ENCODE measurements at places on chromosomes 3 and 15.

DNA sequence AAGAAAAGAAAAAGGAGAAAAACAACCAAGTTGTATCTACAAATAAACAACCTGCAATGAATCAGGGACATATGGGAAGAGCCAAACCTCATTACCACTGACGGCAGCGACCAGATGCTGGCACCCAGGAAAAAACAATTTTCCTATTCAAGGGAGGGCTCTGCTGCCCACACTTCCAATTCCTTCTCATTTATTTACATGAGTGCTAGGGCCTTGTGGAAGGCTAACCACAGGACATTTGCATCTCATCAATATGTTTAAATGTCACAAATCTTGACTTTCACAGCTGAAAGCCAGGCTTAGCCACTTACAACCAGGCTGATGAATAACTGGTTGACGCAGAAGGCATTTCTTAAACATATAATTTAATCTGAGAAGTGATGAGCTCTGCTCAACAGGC is 36.0 kb downstream of the RFTN1 start:
- no peak for DNase-seq

DNA sequence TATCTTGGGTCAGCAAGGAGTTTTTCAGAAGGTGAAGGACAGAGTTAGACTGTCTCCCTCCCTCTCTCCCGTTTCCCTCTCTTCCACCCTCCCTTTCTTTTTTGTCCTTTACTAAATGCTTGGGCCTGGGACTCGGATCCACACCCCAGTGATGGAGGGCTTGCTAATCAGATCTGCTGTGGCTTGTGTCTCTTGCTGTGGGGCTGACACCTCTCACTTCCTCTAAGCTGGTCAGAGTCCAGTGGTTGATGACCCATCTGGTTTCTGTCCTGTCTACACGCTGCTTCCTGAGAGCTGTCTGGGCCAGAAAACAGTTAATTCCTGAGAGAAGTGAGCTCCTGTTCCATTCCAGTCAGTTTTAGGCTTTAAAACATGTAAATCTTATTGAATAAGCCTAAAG is 849 bp downstream of the TRAK1 start:
- DNase-seq, result no peak

DNA sequence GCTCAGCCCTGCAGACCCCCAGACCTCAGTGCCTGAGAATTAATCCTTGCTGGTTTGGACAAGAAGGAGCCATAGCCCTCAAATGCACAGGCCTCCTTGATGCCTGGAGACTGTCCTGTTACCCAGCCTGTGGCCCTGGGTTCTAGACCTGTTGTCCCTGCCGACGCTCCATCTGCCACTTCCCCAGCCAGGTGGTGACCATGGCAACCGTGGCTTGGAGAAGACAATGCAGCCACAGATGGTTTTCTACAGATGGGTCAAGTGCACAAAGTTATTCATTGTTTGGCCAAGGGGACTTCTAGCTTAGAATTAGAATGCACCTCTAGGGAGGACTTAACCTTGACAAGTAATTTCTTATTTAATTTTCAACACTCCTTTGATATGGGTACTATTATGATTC is 297.1 kb downstream of the UACA start:
- DNase-seq, result no peak

DNA sequence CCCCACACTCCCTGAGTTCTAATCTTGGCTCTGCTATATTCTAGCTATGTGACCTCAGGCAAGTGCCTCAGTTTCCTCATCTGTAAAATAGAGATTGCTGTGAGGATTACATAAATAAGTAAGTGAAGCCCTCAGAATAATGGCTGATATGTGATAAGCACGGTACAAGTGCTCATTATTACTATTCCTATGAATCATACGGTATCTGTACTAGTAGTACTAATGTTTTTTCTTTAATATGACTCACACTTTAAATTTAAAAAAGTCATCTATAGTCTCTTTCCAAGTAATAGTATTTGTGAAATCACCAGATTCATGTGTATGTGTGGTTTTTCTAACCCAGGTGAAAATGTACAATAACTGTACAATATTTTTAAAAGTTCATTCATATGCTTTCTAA is 58.7 kb downstream of the CLDN11 start:
- no peak for DNase-seq

- no peak for DNase-seq
Observed at GRCh38 chr3:139718415-139718814, 40.6 kb upstream of the NMNAT3 start.

GRCh38 chr15:60423537-60423936 is 25.8 kb upstream of the ANXA2 start:
- DNase-seq, result no peak

GRCh38 chr15:37900326-37901221 is 33.9 kb upstream of the TMCO5A start:
- DNase-seq, result no peak

- no peak for DNase-seq
Observed at GRCh38 chr3:106560451-106560966, 691.7 kb upstream of the CBLB start.

DNA sequence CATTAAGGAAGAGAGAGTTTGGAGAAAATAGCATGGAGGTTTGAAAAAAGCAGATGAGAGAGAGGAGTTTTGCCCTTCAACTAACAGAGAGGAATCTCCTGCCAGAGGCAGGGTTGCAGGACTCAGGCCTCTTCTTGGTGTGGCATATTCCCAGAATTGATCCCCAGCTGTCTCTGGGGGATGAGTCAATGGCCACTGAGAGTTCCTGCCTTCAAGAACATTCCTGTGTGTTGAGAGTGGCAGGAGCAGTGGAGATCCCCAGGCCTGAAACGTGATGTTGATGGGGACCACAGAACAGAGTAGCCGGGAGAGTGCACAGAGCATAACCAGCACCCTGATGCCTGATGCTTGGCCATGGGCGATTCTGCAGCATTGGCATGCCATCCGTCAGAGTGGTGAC is 348.4 kb upstream of the THBS1 start:
- no peak for DNase-seq

DNA sequence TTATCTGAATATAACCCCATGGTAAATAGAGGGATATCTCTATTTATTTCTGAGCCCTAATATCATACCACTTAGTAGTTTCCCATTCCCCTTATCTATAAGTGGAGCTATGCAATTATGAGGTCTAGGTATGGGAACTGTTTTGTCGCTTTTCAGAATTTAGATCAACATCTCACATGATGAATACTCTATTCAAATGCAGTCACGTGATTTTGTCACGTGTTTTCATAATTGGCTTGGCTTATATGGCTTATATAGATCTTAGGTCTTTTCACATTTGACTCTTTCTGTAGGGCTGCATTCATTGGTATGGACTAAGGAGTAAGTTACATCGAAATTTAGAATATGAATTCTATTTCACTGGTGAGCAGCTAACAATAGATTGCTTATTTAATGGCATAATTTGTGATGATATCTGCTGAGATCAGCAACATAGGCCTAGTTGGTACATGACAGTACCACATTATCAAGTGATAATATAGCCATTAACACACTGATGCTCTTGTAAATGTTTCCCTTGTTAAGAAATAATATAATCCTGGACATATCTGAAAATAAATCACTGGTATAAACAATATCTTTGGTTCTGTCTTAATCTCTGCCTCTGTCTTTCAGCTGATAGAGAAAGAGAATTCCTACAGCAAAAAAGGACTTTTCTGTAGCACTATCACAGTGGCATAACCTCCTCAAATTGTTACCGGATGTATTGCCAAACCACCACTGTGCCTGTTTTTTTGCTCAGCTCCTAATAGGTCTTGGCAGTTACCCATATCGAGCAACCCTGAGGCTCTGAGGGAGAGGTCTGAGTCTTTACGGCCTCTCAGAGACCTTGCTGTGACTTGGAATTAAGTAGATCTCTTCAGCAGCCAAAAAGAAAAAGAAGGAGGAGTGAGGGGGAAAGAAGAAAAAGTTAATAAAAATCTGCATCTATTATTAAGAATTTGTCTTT is 357.1 kb downstream of the ZPLD1 start:
- no peak for DNase-seq

DNA sequence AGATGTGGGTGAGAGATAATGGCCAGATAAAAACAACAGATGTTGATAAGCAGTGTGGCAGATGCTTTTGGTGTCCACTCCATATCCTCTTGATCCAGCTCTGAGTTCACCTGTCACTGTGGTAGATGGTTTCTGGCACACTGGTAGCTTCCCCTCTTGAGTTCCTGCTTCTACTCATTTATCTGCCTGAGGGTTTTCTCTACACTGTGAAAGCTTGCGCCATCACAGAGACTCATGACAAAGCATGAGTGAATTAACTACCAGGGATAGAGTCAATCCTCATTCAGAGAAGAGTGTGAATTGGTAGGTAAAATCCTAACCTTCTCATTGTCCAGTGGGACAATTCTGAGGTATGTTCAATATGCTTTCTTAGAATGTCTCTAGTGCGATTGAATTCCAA is 50.0 kb upstream of the ARHGEF26 start:
- DNase-seq, result no peak

GRCh38 chr3:51500632-51501131 is 867 bp upstream of the DCAF1 start:
- DNase-seq, result no peak

DNA sequence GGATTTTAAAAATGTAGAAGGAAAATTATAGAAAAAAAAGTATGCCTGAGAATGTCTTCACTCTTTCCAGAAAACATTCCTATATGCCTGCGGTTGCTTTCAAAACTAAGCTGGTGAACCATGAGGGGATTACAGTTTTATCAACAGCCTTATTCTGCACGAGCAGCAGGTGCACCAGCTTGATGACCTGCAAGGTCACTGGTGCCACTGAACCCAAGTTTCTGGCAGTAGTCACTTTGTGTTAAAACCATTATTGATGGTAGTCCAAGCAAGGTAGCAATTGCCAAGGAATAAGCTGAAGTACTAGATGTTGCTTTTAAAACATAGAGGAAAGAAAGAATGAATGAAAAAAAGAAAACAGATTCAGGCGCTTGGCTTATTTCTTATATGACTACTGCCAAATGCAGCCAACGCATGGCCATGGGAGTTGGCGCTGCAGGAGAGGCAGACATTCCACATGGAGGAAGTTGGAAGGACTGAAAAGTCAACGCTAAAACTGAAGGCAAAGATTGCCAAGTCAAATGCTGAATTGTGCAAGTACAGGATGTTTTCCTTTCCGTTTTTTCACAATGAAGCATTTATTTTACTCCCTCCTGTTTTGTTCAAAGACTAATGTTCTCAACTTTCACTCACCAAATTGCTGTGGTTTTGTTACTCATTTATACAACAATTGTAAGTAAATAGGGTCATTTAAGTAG is 601.4 kb downstream of the CADM2 start:
- DNase-seq, result no peak

DNA sequence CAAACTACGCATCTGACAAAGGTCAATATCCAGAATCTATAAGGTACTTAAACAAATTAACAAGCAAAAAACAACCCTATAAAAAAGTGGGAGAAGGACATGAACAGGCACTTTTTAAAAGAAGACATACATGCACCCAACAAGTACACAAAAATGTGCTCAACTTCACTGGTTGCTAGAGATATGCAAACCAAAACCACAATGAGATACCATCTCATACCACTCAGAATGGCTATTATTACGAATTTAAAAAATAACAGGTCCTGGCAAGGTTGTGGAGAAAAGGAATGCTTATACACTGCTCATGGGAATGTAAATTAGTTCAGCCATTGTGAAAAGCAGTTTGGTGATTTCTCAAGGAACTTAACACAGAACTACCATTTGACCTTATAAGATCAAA is 175.6 kb upstream of the MLF1 start:
- no peak for DNase-seq

DNA sequence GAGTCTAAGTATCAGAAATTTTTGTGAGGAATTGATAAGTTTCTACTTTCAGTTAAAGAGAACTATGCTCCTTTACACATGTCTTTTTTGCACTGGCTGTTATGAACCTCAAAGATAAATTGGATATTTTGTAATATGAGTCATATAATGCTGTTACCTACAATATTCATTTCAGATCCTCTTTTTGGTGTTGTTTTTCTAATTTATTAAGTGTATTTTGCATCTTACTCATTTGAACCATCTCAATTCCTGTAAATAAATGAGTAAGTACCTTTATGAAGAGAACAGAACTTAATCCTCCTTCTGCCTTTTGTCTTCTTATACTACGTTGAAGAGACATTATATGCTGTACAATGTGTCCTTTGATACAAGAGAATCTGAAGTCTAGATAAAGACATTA is 74.4 kb downstream of the ZIC1 start:
- no peak for DNase-seq

- no peak for DNase-seq
Observed at GRCh38 chr3:69094467-69095205, 9.9 kb downstream of the ARL6IP5 start.

- no peak for DNase-seq
Observed at GRCh38 chr15:47383801-47384200, 333.5 kb upstream of the SEMA6D start.

- DNase-seq, result no peak
Observed at GRCh38 chr3:189587664-189588040, 43.5 kb upstream of the TP63 start.

DNA sequence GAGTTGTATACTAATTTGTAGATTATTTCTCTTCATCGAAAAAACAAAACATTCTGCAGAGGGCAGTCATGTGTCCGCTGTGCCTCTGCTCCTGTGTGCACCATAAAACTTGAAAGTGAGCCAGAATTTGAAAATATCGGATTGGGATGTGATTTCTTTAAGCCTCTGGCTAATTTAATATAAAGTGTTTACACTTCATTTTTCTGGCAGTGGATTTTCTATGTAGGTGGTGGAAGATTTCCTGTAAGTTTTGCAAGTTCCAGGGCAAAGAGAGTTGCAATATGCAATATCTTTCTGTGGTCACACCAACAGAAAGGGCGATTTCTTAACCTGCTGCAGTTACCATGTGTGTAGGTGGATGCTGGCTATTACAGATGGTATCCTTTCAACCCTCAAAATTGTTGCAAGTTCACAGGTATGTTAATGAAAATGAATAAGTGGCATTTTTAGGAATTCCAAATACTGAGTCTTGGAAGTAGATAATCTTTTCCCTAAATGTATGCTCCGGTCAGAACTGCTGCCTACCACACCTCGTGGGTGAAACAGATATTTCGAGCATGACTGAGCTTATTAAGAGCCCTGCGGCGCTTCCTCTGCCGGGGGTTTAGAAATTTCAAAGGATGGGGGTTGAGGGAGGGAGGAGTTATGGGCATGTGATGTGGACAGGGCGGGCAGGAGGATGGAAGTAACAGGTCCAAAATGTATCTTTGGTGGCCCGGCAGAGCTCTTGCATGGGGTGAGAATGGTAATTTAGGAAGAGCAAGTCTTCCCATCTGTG is 134.0 kb downstream of the PGPEP1L start:
- no peak for DNase-seq

- no peak for DNase-seq
Observed at GRCh38 chr3:71125738-71126137, 457.8 kb downstream of the FOXP1 start.

GRCh38 chr3:43288366-43288765 is 2.0 kb downstream of the SNRK start:
- no peak for DNase-seq
